ENCODE measurements at places on chromosomes 7 and 10.

GRCh38 chr10:101282947-101283346 lies 53.7 kb upstream of the LBX1 start:
- peaks cover 8% of the 10 kb centered on the region for H3K4me1 ChIP-seq
- no peaks in the 10 kb centered on the region for H3K27me3 ChIP-seq
- no peak for DNase-seq

DNA sequence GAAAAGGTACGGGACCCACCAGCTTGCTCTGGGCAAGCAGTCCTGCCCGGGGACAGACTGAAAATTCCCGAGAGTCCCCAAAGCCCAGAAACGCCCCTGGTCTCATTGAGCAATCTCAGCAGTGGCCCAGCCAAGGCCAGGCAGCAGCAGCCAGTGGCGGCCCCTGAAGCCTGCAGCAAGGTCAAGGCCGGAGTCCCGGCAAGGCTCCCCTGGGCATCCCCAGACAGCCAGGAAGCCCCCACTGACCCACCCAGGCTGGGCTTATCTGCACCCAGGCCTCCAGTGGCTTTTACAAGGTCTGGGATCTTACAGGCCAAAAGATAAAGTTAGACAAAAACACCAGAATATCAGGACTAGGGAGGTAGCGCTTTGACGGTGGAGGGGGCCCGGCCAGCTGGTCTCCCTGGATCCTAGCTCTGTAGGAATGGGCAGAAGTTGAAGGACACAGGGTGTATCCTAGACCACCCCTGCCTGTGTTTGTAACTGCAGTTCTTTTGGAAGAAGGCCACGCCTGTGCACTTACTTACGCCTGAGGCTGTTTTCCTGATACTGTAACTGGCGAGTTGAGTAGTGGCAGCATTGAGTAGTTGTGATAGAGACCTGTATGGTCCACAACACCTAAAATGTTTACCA lies 130.5 kb upstream of the NPS start:
- H3K4me1 ChIP-seq: no peaks in the 10 kb centered on the region
- no peak overlapping the region for H3K27ac ChIP-seq
- H3K36me3 ChIP-seq: peaks cover 99% of the 10 kb centered on the region
- H3K27me3 ChIP-seq: no peaks in the 10 kb centered on the region

DNA sequence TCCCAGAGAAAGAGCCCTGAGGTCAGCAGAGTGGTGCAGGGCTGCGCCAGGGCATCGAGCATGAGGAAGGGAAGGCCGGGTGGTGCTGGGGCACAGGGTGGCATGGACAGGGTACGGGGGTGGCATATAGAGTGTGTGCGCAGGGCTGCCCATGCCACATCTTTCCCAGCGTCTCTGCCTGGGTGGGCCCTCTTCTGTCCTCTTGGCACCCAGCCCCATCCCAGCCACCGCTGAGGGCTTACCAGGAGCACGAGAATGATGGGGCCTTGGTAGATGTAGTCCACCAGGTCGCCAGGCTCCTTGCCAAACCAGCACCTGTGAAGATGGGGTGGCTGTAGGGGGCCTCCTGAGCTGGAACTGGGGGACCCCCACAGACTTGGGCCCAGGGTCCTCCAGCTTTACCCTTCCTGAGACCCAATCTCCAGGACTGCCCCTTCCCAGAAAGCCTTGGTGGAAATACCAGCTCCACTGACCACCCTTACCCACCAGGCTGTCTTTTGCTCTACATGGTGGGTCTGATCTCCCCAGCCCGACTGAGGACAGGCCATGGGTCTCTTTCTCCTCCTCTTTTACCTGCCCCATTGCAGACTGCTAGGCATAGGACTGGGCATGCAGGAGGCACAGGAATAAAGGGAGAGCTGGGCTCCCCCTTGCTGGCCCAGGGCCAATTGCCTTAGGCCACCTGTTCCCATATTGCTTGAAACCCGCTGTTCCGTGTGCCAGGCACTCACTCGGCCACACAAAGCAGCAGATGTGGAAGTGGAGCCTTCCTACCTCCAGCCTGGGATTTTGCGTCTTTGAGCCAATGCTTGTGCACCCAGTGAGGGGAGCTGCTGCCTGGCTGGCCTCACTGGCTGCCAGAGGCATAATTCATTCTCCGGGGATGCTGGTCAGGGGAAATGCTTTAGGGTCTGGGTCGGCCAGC lies 21.7 kb downstream of the CRHR2 start:
- no peak for DNase-seq
- H3K27ac ChIP-seq: no peak overlapping the region
- H3K36me3 ChIP-seq: no peaks in the 10 kb centered on the region
- H3K4me3 ChIP-seq: no peak overlapping the region
- no peaks in the 10 kb centered on the region for H3K4me1 ChIP-seq
- no peaks in the 10 kb centered on the region for H3K27me3 ChIP-seq

DNA sequence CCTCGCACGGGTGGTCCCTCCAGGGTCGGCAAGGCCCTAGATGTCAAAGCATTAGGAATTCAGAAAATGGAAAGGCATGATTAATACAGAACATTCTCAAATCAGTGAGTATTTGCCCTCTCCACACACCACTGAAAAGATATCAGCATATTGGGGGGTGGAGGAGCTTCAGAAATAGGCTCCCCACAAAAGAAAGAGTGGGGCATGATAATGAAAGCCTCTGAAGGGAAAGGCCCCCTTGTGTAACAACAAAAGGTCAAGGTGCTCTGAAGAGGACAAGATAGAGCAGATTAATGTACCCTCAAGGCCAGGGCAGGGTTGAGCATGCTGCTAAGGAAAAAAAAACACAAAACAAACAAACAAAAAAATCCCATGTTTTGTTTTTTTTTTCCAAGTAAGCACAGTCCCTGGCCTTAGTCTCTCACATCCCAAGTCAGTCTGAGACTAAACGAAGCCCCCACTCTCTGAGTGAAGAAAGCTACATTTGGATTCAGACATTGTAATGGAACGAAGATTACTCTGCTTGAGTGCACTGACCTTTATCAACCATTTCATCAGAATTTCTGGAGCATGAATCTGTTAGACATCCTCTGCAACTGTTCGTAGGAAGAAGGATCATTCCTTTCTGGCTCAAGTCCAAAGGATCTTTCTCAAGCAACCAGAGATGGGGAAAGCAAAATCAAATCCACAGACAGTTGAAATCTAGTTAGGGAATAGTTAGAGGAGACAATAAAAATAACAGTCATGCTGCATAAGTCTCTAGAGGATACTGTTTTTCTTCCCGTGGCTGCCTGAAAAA lies 27.4 kb upstream of the DGKI start:
- DNase-seq: no peak
- peaks cover 75% of the 10 kb centered on the region for H3K36me3 ChIP-seq
- H3K27ac ChIP-seq: peak overlapping the region; percentile 49
- H3K27me3 ChIP-seq: no peaks in the 10 kb centered on the region
- H3K4me1 ChIP-seq: peaks cover 13% of the 10 kb centered on the region
- H3K4me3 ChIP-seq: no peak overlapping the region
